ENCODE measurements at places on chromosomes 1 and 21.

GRCh38 chr1:26482921-26483320 is 10.7 kb downstream of the HMGN2 start:
- no peak for DNase-seq

GRCh38 chr1:94329986-94330385 is 88.2 kb upstream of the ABCD3 start:
- DNase-seq: no peak

DNA sequence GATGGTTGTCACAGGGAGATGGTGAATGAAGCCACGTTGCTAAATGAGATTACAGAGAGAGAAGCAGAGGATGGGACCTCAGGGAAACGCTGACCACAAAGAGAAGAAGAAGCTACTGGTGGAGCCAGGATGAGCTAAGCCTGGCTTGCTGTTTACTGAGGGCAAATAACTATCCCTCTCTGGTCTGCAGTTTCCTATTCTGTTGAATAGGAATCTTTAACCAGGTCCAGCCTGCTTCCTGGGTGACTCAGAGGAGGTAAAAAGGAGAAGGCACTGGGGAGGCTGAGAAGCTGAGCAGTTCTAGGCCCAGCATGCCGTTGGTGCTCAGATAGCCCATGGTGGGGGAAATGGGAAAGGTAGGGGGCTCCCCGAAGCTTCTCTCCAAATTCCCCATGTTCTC is 29.6 kb downstream of the DMBX1 start:
- DNase-seq: no peak

- no peak for DNase-seq
Measured at GRCh38 chr1:78071696-78072095, 25.9 kb downstream of the GIPC2 start.

GRCh38 chr1:56525489-56526041 is 53.8 kb downstream of the PLPP3 start:
- no peak for DNase-seq

DNA sequence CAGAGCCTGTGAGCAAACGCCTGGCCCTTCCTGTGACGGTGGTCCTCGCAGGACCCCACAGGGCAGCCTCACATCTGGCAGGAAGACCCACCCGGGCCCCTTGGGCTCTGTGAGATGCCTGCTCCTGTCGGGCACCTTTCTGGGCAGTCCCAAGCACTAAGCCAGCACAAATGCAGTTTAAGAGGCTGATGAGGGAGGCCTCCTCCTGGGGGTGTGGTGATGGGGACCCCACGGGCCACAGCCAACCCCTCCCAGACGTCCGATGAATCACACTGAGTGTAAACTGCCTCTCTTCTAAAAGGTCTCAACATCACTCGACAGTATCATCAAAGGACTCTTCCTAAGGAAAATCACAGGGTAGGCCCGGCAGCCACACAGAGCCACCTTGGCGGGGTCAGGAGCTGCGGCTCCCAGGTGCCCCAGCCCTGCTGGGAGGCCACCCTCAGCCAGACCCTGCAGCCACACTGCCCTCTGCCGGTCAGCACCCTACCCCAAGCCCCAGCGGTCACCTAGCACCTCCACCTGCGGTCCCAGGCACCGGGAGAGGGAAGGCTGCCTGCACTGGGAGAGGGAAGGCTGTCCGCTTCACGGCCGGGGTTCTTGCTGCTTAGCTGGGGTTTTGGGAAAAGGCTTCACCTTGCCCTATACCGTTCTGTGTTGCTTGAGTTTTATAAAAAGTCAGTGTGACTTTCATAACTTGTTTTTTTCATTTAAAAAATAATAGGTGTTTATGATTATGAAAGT is 3.9 kb upstream of the PRKCZ start:
- no peak for DNase-seq

GRCh38 chr21:35395728-35396127 is 346.6 kb upstream of the RUNX1 start:
- DNase-seq: no peak

DNA sequence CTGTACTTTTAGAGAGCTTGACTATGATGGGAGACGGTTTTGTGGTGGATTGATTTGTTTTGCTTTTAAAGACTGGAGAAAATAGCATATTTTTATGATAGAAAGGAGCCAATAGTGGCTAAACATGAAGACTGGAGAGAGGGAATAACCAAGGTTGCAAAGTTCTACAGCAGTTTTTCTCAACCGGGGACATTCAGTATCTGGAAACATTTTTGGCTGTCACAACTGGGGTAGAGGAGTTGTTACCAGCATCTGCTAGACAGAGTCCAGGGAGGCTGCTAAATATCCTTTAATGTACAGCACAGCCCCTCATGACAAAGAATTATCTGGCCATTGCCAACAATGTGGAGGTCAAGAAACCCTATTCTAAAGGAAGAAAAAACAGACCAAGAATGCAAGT is 38.4 kb upstream of the RAP1A start:
- no peak for DNase-seq

GRCh38 chr1:212689758-212690529 is 9.7 kb downstream of the BATF3 start:
- no peak for DNase-seq

DNA sequence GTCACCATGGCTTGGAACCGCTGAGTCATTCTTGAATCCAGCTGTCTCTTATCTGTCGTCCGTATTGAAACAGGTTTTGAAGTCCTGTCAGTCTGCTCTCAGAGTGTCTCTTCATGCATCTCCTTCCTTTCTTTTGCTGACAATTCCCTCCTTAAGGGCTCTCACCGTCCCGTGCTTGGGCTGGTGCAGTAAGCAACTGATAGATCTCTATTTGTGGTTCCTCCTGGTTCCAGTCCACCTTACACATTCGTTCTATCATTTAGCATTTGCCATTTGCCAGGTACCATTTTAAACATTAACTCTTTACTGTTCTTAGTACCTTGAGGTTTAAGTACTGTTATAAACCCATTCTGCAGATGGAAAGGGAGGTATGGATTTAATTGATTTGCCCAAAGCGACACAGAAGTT is 88.9 kb downstream of the DYRK1A start:
- DNase-seq: no peak

- DNase-seq: no peak
Measured at GRCh38 chr1:217343907-217344306, 287.0 kb downstream of the GPATCH2 start.

GRCh38 chr1:110502402-110503151 is 16.4 kb downstream of the KCNA10 start:
- no peak for DNase-seq

DNA sequence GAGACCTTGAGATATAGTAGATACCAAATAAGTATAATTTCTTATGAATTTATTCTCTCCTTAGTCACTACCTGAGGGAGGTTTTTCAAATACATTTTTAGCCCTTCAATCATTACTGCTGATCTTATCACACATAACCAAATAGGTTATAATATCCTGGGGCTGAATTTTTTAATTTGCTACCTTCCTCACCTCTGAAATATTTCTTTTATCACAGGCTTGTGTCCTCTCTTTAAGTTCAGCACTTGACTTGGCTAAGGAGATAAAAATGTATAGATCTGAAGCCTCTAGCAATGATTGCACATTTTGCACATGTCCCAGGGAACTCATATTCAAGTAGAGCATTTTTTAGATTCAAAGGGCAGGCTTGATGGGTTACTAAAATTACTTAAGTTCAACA is 23.1 kb downstream of the CFH start:
- DNase-seq: no peak

- DNase-seq: no peak
Measured at GRCh38 chr1:15107058-15107687, 46.4 kb upstream of the TMEM51 start.

- no peak for DNase-seq
Measured at GRCh38 chr1:115647047-115647446, 5.3 kb downstream of the VANGL1 start.

- no peak for DNase-seq
Measured at GRCh38 chr1:24107462-24108138, 4.3 kb downstream of the MYOM3 start.

- no peak for DNase-seq
Measured at GRCh38 chr1:213689260-213689659, 298.5 kb upstream of the PROX1 start.

DNA sequence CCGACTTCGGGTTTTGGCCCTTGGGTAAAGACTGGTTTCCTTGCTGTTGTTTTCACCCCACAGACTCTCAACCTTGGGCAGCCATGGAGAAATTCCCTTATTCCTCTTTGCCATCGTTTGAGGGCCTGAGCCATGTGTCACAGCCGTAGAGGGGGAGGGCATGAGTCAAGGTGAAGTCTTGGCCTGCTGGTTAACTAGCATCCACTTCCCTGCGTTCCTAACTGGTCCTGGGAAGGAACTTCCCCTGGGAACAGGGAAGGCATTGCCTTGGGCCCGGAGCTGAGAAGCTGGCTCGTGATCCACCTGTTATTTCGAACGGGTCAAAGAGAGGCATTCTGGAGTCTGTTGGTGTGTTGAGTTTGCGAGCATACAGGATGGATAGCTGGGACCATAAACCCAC is 464.9 kb downstream of the CAMTA1 start:
- DNase-seq: no peak

DNA sequence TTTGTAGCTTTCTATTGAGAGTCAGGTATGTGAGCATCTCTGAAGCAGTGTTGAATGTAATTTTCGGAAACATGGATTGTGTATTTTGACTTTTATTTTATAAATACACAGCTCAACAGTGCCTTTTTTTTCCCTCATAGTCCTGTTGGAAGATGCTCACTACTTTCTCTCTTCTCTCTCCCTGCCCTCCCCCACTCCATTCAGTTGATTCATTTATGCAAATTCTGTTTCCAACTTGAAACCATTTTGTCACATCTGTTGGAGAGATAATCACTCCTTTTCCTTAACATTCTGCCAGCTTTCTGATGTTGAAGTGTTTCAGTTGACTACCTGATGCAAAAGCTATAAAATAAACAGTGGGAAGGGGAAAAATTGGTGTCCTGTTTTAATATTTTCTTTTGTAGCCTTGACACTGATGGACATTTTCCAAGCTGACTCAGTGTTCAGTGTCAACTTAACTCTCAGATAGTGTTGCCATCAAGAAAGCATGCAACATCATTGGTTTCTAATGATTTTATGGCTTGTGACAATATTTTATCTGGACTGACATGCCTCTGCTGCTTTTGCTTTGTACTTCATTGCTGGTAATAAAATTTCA is 194.5 kb downstream of the HS2ST1 start:
- no peak for DNase-seq

DNA sequence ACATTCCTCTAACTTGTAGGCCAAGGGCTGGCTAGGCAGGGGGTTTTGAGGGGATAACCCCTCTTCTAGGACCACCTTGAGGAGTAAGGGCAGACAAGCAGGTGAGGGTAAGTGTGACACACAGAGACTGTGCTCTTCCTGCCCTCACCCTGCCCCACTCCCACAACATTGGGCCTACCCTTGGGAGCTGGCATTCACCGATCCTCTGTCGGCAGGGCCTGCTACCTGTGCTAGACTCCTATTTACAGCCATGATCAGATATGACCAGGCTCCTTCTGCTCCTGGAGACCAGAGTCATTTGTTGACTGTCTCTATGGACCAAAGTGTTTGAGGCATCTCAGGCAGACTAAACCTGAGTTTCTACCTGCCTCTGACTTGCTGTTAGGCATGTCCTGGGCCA is 68.3 kb downstream of the SYF2 start:
- no peak for DNase-seq

GRCh38 chr1:154765970-154766369 is 104.1 kb downstream of the KCNN3 start:
- no peak for DNase-seq

DNA sequence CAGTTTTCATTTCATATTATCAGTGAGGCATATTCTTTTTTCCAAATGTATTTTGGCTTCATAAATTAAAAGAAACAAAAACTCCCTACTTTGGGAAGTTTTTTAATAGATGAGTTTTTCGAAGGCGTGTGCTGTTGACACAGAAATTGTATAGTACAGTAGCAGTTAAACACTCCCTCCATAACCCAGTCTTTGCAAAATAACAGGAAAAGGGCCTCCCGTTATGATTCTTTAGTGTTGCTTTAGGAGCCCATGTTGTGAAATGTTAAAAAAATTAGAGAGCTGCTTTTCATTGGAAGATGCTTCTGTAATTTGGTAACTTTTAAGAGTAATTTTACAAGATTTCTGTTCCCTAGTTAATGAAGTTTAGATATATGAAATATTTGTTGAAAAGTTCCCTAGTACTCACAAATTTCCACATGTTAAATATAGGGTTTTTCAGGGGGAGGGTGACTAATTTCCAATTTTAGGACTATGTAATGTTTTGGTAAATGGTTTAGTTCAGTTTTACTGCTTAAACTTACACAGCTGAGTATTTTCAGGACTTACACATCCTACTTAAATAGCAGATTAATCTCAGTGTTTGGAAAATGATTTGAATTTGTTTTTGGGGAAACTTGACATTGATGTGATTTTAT is 2.0 kb downstream of the CAMSAP2 start:
- no peak for DNase-seq

GRCh38 chr1:31354283-31354682 is 18.6 kb downstream of the FABP3 start:
- no peak for DNase-seq

DNA sequence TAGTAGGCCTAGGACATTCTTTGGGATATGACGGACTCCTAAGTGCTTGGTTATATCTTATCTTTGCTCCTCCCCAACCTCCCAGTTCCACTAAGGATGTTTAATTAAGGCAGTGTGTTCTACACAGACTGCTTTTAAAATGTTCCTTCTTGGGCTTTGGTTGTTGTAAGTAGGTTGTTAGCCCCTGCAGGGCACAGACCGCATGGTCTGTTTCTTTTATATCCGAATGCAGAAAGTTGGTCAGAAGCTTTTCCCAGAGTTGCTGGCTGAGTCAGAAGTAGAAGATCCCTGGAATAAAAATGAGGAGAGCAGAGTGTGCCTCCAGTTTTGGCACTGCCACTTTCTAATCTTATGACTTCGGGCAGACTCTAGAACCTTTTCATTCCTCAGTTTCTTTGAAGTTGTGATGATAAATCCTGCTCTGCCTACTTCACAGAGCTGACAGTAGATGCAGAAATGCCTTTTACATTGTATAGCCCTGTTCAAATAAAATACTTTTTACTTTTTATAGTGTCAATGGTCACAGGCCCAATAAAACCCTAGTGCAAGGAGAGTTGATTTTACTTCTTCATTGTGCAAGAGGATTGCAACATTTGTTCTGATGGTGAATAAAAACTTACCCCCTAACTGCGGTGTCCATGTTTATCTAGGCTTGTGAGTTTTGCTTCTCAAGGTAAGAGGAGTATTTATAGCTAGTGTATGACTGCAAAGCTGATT is 18.4 kb downstream of the FMN2 start:
- DNase-seq: peak; percentile 21

GRCh38 chr1:42847111-42847595 is 740 bp downstream of the ZNF691 start:
- no peak for DNase-seq

- DNase-seq: no peak
Measured at GRCh38 chr1:211734791-211735190, 59.4 kb upstream of the NEK2 start.

- DNase-seq: no peak
Measured at GRCh38 chr1:98910827-98911226, 93.8 kb downstream of the PLPPR5 start.

GRCh38 chr1:205421798-205422197 is at the start of gene LEMD1:
TSS of gene LEMD1 (minus strand) at chr1:205422056. CDS start at chr1:205420536, 1,520 bp downstream.
- no peak for DNase-seq

GRCh38 chr1:156291226-156292061 is 4.0 kb downstream of the GLMP start:
- DNase-seq: peak; percentile 49

All from brain pericyte (primary cell).